Activated naive CD8-positive, alpha-beta T cell treated with anti-CD3 and anti-CD28 coated beads, Interleukin-2, amount 50 U/mL, for 16 hours (primary cell): ENCODE measurements at places on chromosomes 13 and 19.

GRCh38 chr19:8144273-8144995 is 5.0 kb downstream of the FBN3 start:
- no peak for DNase-seq

DNA sequence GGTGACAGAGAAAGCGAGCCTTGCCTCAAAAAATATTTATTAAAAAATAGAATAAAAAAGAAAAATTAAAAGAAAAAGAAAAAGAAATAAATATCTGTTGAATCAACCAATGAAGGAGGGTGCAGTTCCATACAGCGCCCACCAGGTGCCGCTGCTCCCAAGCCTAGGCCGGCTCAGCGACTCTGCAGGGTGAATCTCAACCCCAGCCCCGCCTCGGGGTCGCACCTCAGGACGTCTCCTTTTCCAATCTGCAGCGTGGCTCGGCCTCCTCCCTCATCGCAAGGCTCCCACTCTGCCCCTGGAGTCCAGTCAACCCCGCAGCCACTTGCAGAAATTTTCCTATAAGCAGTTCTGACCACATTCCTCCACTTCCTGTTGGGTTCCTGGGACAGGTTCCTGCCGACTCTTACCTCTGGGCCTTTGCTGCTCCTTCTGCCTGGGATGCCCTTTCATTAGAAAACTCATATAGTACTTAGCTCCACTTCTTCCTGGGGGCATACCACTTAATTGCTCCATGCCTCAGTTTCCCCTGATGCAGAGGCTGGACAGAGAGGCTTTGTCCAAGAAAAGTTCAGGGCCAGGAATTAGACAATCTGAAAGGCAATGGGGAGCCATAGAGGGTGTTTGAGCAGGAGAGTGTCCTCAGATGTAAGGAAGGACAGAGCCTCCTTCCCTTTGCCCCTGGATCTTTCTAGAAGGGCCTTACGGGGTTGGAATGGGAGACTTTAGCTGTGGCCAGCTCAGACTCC is 24.3 kb downstream of the NFILZ start:
- DNase-seq = peak; percentile 37

DNA sequence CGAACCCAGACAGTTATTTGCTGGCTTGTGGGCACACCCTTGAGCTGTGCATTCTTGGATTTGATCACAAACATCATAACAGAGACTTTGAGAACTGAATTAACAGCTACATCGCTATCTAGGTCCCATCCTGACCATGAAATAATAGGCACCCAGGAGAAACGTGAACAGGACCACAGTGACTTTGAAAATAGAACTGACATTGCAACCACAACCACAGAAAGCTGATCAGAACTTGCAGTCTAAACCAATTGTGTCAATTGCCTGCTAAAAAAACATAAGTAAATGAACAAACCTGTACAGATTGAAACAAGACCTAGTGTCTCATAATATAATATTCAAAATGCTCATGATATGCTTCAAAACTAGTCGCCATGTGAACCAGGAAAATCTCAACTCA is 18.3 kb upstream of the KATNAL1 start:
- no peak for DNase-seq

DNA sequence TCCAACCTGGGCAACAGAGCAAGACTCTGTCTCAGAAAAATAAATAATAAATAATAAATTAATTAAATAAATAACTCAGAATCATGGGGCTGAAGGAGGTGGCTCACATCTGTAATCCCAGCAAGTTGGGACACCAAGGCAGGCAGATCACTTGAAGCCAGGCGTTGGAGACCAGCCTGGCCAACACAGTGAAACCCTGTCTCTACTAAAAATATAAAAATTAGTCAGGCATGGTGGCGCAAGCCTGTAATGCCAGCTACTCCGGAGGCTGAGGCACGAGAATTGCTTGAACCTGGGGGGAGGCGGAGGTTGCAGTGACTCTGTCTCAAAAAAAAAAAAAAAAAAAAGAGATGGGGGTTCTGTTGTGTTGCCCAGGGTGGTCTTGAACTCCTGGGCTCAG is 7.2 kb downstream of the TMEM38A start:
- DNase-seq = no peak

GRCh38 chr13:98565726-98566565 is 11.0 kb downstream of the STK24 start:
- no peak for DNase-seq

DNA sequence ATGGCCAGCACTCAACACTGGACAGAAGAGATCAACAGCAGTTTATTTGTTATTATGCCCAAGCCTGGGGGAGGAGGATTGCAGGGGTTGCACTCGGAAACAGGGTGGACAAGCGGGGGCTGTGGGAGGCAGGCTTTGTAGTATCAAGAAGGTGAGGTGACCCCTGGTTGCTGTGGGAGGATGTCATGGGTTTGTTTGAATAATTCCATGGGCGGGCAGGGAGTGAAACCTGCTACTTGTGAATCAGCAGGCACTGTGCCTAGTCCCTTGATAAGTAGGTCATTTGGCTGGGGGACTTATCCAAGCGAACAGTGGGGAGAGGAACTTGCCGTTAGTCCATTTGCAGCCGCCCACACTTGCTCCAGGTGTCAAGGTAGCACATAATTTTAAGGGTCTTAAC is 84.4 kb upstream of the KCTD15 start:
- DNase-seq = no peak

DNA sequence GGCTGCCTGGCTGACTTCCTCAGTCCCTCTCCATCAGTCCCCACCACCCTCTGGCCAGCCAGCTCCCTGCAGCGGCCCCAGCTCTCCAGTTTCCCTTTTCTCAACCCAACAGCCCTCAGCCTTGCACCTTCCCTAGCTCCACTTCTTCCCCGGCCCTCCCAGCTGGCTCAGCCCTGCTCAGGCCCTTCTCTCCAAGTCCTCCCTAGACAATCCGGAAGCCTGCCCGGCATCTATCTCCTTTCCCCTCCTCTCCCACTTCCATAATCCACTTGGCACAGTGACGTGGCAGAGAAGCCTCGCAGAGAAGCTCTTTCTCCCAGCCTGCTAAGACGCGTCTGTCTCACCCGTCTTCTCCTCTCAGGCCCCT is 1.1 kb downstream of the UBXN6 start:
- no peak for DNase-seq

GRCh38 chr19:50328224-50328872 is 829 bp downstream of the KCNC3 start:
- DNase-seq = no peak

GRCh38 chr19:6378041-6378440 is 2.3 kb upstream of the PSPN start:
- no peak for DNase-seq
